ENCODE measurements at places on chromosomes 16 and 17. TPM values are rescaled to one million over a fixed set of nuclear protein-coding genes. Genes with fewer than 3 reads are reported as not detected.
A peak's percentile ranks its signal among the peaks of the same experiment; 100 is the strongest.

DNA sequence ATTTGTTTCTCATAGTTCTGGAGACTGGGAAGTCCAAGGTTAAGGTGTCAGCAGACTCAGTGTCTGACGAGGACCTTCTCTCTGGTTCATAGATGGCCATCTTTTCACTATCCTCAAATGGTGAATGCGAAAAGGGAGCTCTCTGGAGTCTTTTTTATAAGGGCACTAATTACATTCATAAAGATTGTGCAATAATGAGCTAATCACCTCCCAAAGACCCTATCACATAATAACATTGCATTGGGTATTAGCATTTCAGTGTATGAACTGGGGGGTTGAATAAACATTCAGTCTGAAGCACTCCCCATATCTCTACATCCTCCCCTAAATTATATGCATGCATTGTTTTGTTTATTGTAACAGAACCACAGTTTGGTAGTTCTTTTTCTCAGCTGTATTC is 1086.5 kb downstream of the CDH11 start:
- H3K4me3 ChIP-seq, result no peak overlapping the region
- H3K27me3 ChIP-seq, result peaks cover 7% of the 10 kb centered on the region
- H3K27ac ChIP-seq, result no peak overlapping the region
- no peak for DNase-seq
- H3K36me3 ChIP-seq, result no peaks in the 10 kb centered on the region

The GLIS2 gene
- 23.2 TPM for total RNA-seq

- H3K27me3 ChIP-seq, result no peaks in the 10 kb centered on the region
- DNase-seq, result no peak
- no peaks in the 10 kb centered on the region for H3K4me1 ChIP-seq
- H3K27ac ChIP-seq, result peak overlapping the region; percentile 21
- H3K36me3 ChIP-seq, result peaks cover 55% of the 10 kb centered on the region
These were observed 15.5 kb downstream of the SNF8 start for GRCh38 chr17:48928876-48929811.

The USP6 gene
- total RNA-seq, result 0.10 TPM

DNA sequence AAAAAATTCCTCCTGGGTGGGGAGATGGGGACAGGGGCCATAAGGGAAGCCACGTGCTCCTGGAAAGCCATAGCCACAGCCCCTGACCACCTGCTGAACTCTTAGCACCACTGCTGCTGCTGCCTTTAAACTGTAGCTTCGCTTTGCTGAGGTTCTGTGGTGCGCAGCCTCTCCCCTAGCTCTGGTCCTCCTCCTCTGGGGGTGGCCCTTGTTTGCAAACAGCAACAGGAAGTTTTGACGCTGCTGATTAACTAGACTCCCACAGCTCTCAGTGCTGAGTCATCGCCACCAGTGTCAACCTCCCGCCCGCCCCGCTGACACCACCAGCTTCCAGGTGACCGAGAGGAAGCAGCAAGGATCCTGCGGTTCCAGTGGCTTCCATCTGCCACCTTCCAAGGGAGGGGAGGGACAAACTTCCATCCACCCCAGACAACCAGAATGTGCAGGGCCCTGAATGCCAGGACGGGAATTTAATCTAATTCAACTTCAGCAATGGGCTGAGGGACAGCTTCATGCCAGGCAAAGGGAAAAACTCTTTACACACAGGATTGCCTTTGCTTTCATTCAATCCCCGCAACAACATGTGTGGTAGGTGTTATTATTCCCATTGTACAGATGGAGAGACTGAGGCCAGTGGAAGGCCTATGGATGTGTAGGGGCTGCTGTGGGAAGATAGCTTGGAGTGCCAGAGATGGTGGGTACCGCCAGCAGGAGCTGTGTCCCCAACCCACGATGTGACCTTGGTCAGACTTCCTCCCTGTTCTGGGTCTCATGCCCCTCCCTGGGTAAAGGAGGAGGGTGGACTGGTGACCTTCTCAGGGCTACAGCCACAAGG is 8.1 kb upstream of the KIFC3 start:
- H3K4me1 ChIP-seq, result peaks cover 52% of the 10 kb centered on the region
- peak; percentile 73 for DNase-seq
- no peaks in the 10 kb centered on the region for H3K36me3 ChIP-seq
- peak overlapping the region; percentile 19 for H3K4me3 ChIP-seq

DNA sequence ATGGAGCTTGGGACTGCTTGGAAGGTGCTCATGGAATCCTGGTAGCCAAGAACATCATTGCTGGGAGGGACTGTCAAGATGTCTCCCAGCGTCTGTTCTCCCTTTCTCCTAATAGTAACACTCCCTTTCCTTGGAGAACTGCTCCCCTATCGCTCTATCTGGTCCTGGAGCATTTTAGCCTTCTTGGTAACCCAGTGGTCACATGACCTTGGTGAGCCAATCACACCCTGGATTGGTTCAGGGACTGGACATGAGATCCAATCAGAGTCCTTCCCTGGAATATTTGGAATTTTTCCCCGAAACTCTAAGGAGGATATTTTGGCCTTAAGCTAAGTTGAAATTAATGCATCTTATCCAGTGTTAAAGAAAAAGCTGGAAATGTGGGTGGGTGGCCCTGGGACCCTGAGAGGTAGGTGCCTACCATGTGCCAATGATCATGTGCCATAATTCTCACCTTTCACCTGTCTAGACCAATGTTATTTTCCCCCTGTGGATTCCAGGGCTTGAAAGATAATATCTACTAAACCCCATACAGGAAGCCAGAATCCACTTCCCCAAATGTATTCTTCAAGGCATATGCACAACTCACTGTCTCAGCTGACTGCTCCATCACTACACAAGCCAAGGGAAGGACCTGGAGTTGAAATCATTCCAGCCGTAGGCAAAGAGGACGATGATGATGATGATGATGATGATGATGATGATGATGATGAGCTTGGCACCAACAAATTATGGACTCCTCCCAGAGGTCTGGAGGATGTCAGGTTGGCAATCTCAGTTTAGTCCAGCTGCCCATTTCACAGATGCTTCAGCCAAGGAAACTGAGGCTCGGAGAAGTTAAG is 193.2 kb downstream of the RAB11FIP4 start:
- H3K27me3 ChIP-seq, result no peaks in the 10 kb centered on the region
- DNase-seq, result no peak
- peaks cover 82% of the 10 kb centered on the region for H3K4me1 ChIP-seq
- H3K27ac ChIP-seq, result 0 out of 2 replicates have a peak overlapping the region, but pooled peaks have one; percentile 7

DNA sequence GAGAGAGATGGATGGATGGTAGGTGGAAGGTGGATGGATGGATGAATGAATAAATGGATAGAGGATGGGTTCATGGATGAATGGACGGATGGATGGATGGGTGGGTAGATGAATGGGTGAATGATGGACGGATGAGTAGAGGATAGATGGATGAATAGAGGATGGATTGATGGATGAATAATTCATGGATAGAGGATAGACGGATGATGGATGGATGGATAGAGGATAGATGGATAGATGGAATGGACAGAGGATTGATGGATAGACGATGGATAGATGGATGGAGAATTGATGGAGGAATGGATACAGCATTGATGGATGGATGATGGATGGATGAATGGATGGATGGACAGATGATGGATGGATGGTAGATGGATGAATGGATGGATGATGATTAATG is 91.7 kb downstream of the MYH11 start:
- no peak for DNase-seq
- H3K36me3 ChIP-seq, result no peaks in the 10 kb centered on the region
- H3K4me3 ChIP-seq, result no peak overlapping the region
- peaks cover 14% of the 10 kb centered on the region for H3K27me3 ChIP-seq
- H3K4me1 ChIP-seq, result peaks cover 4% of the 10 kb centered on the region
- no peak overlapping the region for H3K27ac ChIP-seq

The TM4SF5 gene
- total RNA-seq, result not detected

The OR1A1 gene
- total RNA-seq, result not detected

DNA sequence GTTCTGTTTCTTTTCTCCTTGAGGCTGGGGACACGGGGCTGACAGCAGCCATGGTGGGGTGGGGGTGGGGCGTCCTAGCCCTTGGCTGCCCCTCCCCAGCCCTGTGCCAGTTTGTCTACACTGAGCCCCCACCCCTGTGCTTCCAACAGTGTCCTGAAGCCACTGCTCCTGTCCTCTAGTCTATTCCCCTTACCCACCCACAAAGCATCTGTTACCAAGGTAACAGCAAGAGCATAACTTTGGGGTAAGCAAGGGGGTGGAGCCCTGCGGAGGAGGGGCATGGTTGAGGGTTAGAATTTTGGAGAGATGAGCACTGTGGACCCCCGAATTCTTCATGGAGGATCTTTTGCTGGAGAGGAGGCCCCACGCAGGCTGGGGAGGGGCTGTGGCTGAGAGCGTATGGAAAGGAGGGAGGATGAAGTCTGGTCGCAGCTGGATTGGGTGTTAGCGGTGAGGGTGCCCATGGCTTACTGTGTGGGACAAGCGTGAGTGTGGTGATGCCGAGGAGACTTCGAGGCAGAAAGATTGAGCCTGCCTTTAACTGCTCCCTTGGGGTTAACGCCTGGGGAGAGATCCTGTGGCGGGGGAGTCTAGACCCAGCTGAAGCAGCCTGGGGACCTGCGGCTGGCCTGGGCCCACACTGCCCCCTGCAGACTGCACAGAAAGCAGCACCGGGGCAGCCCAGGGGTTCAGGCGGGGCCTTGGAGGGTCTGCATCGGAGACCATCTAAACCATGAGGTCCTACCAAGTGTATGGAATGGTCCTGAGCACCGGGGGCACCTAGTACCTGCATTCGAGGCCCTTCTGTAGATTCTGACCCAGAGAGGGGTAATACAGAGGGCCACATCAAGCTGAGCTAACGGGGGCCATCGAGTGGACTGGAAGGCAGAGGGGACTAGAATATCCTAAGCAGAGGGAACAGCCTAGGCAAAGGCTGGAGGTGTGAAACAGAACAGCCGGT is 6.1 kb upstream of the STAC2 start:
- no peaks in the 10 kb centered on the region for H3K36me3 ChIP-seq
- H3K27me3 ChIP-seq, result peaks cover 3% of the 10 kb centered on the region
- H3K27ac ChIP-seq, result peak overlapping the region; percentile 61
- H3K4me3 ChIP-seq, result peak overlapping the region; percentile 68
- DNase-seq, result peak; percentile 21

DNA sequence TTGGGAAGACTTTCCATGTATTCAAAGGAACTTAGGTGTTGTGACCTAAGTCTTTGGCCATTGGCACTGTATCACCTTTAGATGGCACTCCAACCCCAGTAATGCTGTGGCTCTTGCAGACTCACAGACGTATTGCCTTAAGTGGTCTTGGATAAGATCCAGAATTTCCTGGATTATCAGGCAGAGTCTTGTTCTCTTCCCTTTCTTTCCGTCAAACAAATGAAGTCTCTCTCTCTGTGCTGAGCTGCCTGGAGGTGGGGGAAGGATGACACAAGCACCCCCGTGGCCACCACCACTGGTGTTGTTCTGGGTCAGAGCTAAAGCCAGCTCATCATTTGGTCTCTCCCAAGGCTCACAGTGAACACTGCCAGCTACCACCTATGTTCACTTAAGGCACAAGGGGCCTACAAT is 789.9 kb upstream of the KIF2B start:
- H3K36me3 ChIP-seq, result no peaks in the 10 kb centered on the region
- H3K4me1 ChIP-seq, result no peaks in the 10 kb centered on the region
- H3K27ac ChIP-seq, result no peak overlapping the region
- no peaks in the 10 kb centered on the region for H3K27me3 ChIP-seq
- H3K4me3 ChIP-seq, result no peak overlapping the region

GRCh38 chr17:60333628-60334031 is 58.3 kb downstream of the USP32 start:
- peaks cover 5% of the 10 kb centered on the region for H3K36me3 ChIP-seq
- H3K27me3 ChIP-seq, result peaks cover 5% of the 10 kb centered on the region
- no peak for DNase-seq
- no peak overlapping the region for H3K4me3 ChIP-seq

DNA sequence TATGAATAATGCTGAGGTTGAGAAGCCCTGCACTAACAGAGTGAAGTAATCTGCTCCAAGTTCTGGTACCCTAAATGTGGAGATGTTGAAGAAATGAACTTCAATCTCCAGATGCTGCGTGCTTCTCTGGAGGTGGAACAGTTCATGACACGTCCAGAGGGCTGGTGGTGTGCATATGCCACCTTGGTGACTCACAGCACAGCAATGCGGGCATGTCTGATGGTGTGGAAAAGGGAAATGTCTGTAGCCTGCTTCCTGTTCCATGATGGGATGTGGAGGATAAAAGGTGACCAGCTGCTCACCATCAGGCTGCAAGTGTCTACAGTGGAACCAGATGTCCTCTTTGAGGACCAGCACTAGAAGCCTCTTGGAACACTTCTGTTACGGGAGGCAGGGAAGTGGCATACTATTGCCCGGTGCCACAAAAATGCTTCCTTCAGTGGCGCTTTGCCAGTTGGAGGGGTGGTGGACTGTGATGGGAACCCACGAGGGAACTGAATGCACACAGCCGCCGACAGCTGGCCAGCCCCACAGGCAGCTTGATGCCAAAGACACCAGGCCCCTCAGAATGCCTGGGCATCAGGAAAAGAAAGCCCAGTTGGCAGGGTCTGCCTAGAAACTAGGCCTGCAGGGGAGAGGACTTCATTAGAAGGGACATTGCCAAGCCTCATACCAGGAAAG is 19.9 kb downstream of the SNX11 start:
- no peak overlapping the region for H3K4me3 ChIP-seq
- DNase-seq, result peak; percentile 15
- H3K4me1 ChIP-seq, result peaks cover 16% of the 10 kb centered on the region
- H3K36me3 ChIP-seq, result no peaks in the 10 kb centered on the region

GRCh38 chr17:76922967-76923366 is 54.8 kb downstream of the MGAT5B start:
- no peaks in the 10 kb centered on the region for H3K4me1 ChIP-seq
- H3K4me3 ChIP-seq, result no peak overlapping the region
- no peaks in the 10 kb centered on the region for H3K36me3 ChIP-seq

The ST6GALNAC1 gene
- total RNA-seq, result not detected

The KRTAP4-12 gene
- 7.8 TPM for total RNA-seq

The CES5A gene
- total RNA-seq, result not detected

DNA sequence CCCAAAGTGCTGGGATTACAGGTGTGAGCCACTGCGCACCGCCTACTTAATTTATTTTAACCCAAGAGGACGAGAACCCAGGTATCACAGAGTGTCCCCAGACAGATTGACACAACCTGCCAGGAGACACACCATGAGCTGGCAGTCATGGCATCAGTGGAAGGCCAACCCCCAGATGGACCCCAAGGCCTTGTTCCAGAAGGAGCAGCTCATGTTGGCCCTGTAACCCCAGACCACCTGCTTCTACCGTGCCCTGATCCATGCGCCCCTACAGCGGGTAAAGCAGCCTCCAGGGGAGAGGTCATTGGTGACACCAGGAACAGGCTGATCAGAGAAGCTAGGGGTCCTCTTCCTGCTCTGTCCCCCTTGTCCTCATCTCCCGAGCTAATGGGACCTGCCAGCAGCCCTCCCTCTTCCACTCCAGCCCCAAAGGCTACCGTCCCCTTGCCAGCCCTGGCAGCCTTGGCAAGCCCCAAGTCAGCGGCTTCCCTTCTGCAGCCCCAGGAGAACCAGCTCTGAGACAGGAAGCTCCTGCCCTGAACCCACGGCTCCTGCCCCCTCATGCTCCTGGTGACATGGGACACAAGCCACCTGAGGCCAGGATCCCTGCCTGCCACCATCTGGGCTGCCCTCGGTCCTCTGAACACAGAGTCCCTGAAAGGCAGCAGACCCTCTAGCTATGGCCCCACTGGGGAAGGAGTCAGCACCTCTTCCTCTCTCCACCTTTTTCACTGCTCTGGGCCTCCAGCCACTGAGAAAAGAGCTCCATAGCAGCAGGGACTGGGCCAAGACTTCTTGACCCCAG is 6.3 kb downstream of the SULT1A1 start:
- no peaks in the 10 kb centered on the region for H3K36me3 ChIP-seq
- DNase-seq, result no peak
- H3K27ac ChIP-seq, result no peak overlapping the region
- H3K4me3 ChIP-seq, result no peak overlapping the region

- no peak overlapping the region for H3K4me3 ChIP-seq
- no peaks in the 10 kb centered on the region for H3K27me3 ChIP-seq
- no peak for DNase-seq
- H3K36me3 ChIP-seq, result peaks cover 29% of the 10 kb centered on the region
These were observed 6.5 kb downstream of the ADAT1 start for GRCh38 chr16:75616521-75617010.

Measured in HFFc6 (cell line).